ENCODE measurements at places on chromosomes 2 and 18.

GRCh38 chr2:236938126-236938525, 147.6 kb upstream of the COPS8 start:
- DNase-seq, result no peak

DNA sequence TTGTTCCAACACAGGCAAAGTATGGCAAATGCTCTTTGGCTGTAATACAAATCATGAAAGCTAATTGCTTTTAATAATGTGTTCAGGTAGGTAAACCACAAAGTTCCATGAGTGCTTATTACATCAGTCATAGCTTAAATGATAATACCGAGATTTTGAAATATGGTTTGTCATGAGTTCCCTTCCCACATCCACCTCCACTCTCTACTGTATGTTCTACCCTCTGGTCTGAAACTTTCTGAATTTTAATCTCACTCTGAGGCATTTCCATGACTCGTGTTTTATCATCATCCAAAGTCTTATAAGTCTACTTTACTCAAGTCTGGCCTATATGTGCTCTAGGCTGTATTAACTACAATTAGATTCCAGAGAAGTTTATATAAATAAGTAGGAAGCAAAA, 354.8 kb downstream of the AKAIN1 start:
- no peak for DNase-seq

- DNase-seq, result peak; percentile 14
Measured at GRCh38 chr2:8090748-8091700, 590.8 kb upstream of the ID2 start.

- no peak for DNase-seq
Measured at GRCh38 chr18:53025247-53025646, 685.2 kb downstream of the DCC start.

GRCh38 chr2:60558536-60558935, 5.1 kb upstream of the BCL11A start:
- DNase-seq, result no peak

GRCh38 chr2:221176667-221177066, 395.4 kb downstream of the EPHA4 start:
- no peak for DNase-seq

DNA sequence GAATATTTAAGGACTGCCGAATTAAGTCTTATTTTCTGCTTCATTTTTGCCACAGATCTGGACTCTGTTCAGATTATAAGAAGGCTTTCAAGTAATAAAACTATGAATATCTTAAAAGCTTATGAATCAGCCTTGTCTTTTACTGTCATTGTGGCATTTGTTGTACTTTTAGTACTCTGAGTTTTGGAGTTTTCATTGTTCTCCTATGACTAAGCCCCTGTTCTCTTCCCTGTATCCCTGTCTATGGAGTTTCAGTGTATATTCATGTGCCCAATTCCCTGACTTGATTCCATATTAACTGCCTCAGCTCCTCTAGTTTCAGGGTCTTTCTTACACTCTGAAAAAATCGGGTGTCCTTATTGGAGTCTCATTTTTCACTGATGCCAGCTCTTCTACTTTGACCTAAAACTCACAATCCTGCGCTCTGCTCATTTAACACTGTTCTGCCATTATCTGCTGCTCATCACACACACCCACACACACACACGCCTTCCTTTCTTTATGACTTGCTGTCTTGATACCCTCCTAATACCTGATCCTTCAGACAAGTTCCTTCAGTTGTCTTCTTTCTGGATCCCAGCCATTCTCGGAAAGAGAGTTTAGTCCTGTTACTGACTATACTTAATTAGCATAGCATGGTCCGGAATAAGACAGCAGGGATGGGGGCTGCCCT, 511.8 kb downstream of the CPS1 start:
- DNase-seq, result no peak

GRCh38 chr2:74886811-74887210, 52.9 kb downstream of the HK2 start:
- DNase-seq, result no peak

DNA sequence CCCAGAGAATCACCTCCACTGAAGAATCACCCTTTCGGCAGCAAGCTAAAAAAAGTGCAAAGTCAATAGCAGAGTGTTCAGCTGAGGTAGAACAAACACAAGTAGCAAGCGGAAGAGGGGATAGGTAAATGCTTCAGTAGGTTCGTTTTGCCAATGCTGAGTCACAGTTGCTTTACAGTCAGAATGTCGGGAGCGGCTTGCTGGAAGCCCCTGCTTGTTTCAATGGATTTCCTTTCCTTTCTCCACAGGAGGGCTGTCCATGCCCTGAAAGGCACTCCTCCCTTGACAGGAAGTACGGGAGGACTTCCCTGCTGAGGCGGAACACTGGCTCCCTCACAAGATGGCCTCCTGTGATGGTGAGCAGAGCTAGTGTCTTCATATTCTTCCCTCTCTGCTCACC, 146.2 kb upstream of the LYPD1 start:
- no peak for DNase-seq

GRCh38 chr2:217972490-217972889, 30.3 kb downstream of the TNS1 start:
- DNase-seq, result no peak

- DNase-seq, result no peak
Measured at GRCh38 chr18:49273241-49273880, 187.1 kb downstream of the DYM start.

- no peak for DNase-seq
Measured at GRCh38 chr2:151551556-151551955, 141.9 kb downstream of the RIF1 start.
